ENCODE measurements at places on chromosomes 12 and 14.

DNA sequence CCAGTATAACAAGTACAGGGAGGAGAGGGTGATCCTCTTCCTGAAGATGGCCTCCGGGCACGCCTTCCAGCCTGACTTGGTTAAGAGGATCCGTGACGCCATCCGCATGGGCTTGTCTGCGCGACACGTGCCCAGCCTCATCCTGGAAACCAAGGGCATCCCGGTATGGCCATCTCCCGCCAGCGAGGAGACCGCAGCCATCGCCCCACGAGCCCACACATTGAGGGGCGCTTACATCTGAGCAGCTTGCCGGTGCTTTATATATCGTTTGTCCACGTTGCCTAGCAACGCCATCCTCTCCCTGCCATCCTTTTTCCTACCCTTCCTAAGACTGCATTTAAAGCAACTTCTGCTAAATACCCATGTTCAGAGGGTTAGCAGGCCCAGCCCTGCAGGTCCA, 71.5 kb downstream of the AACS start:
- no peak for DNase-seq

DNA sequence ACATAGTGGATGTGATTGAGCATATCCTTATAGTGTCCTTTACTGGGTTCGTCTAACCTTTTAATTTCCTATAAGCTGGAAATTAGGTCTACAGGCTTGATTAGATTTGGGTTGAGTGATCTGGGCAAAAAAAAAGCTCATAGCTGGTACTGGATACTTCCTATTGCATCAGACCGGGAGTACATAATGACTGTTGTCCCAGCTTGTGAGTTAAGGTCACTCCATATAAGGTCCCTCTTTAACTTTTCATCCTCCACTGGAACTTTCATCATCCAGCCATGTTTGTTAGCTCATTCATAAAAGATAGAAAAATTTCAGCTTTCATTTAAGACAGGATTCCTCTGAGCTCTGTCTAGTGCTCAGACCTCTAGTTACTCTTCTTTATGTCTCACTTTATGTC, 80.8 kb downstream of the C14orf132 start:
- no peak for DNase-seq

DNA sequence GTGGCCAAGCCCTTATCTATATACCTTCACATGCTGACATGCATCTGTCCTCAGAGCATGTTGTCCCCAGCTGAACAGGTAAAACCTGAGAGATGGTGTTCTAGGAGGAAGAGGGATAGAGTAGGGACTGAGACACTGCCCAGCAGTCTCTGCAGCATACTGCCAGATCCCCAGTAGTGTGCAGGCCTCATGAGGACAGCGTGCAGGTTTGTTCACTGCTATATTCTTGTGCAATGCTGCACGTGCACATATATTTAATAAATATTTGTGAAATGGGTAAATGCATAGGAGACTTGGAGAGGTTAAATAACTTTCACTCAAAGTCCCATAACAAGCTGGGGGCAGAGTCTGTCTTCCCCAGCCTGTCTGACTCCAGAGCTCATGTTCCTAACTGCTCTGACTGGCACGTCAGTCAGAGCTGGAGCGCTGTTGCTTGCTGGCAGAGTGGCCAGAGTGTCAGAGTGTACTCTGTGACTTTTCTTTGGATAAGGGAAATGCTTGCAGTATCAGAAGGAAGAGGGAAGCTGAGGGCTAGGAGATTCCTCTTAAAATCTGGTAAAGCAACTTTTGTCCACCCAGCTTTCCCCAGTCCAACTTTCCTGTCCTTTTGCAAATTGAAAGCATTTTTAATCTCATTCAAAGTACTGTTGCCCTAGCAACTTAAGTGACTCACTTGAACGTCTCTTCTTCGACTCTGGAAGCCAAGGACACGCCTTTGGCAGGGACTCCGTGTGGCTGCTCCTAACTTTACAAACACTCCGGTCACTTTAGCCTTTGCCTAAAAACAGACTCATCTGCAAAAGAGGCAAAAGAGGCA, 14.9 kb upstream of the POLR3B start:
- DNase-seq = peak; percentile 25

DNA sequence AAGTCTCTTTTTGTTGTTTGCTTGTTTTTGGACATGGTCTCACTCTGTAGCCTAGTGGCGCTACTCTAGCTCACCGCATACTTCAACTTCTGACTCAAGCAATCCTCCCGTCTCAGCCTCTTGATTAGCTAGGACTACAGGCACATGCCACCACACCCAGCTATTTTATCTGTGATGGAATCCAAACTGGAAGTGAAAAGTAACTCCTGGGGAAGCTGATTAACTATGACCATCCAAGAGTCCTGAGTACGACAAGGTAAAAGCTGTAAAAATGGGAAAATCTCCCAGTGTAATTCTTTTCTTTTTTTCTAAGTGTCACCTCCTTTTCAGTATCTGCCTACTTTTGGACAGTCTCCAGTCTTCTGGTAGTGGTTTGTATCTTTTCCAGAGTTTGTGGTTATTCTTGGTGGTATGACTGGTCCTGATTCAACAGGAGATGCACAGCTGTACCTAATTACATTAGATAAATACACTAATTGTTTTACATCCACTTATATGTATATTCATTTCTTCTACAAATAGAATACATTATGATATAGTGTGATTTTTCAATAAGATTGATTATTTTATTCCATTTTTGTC, 97.8 kb downstream of the SLC6A15 start:
- no peak for DNase-seq
